Sciatic nerve (tissue), 2 donors: ENCODE measurements at places on chromosomes 1 and 21.
A peak's percentile ranks its signal among the peaks of the same experiment; 100 is the strongest.

DNA sequence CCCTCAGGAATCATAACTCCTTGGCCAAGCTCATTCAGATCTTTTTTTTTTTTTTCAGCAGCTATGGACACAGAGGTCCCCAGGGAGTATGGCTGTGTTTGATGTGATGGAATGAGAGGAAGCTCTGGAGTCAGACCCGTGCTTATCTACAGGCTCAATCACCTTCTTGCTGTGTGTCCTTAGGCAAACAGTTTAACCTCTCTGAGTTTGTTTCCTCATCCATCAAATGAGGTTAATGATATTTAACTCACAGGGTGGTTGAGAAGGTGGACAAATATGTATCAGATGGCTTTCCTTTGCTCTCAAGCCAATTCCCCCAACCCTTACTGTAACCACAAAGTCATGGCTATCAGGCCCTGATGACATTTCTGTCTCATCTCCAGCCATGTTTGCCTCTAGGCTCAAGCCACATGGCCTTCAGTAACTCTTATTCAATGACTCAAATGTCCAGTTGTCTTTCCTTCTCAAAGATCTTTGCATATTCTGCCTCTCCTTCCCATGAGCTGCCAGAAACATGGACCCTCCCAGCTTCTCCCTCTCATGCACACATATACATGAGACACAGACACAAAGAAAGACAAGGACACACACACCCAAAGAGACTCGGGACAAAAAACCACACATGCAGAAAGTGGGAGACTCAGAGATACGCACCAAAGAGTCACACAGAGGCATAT lies 303.5 kb upstream of the KAZN start:
- no peak for DNase-seq

GRCh38 chr1:219669042-219669441 lies 56.1 kb upstream of the ZC3H11B start:
- DNase-seq = no peak

GRCh38 chr1:36384542-36385409 lies 948 bp downstream of the STK40 start:
- peak; percentile 75 for DNase-seq

- no peak for DNase-seq
Observed at GRCh38 chr21:30232011-30232410, 16.1 kb upstream of the CLDN8 start.

GRCh38 chr1:68375919-68376318 lies 73.8 kb downstream of the RPE65 start:
- DNase-seq = no peak

- DNase-seq = no peak
Observed at GRCh38 chr1:208724079-208724478, 479.9 kb upstream of the PLXNA2 start.

DNA sequence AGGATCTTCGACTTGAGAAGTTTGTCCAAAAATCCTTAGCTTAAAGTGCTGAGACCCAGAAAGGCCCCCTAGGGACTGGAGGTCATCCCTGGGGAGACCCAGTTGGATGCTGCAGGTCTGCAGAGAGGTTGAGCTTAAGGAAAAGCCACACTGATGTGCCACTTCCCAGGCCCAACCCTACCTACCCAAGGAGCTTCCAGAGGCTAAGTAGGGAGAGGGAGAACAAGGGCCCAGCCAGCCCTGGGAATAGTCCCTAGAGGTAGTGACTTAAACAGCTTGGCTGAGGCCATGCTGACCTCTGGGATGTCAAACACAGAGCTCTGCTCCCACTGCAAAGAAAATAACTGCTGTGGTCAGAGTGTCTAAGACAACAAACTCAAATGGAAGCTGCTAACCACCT lies 693.7 kb downstream of the MATN1 start:
- DNase-seq = no peak

DNA sequence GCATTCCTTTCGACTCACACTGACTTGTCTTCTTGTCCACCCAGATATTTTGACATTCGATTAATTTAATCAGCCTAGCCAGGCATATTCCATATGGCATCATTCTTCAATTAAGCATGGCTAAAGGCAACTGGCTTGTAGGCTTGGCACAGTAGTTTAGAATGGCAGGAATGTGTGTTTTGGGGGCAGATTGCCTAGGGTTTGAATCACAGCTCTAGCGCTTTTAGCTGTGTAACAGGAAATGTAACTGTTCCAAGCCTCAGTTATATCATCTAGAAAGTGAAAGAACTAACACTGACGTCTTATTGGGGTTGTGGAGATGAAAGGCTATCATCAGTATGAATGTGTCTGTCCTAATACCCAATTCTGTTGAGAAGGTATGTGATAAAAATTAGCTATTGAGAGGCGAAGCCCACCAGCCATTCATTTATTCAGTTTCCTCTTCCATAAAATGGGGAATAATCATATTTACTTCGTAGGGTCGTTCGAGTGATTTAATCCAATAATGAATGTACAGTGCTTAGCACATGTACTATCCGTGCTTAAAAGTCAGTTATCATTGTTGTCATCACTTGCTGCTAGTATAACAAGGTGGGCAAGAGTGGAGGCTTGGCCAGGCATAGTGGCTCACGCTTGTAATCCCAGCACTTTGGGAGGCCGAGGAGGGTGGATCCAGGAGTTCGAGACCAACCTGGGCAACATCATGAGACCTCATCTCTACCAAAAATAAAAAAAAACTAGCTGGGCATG lies 41.6 kb upstream of the GRHL3 start:
- DNase-seq = no peak

GRCh38 chr1:212473729-212474128 lies 41.0 kb downstream of the NENF start:
- no peak for DNase-seq

GRCh38 chr1:33152685-33153432 lies 29.0 kb downstream of the TRIM62 start:
- peak; percentile 68 for DNase-seq

- no peak for DNase-seq
Observed at GRCh38 chr1:168907053-168907452, 178.0 kb upstream of the DPT start.

DNA sequence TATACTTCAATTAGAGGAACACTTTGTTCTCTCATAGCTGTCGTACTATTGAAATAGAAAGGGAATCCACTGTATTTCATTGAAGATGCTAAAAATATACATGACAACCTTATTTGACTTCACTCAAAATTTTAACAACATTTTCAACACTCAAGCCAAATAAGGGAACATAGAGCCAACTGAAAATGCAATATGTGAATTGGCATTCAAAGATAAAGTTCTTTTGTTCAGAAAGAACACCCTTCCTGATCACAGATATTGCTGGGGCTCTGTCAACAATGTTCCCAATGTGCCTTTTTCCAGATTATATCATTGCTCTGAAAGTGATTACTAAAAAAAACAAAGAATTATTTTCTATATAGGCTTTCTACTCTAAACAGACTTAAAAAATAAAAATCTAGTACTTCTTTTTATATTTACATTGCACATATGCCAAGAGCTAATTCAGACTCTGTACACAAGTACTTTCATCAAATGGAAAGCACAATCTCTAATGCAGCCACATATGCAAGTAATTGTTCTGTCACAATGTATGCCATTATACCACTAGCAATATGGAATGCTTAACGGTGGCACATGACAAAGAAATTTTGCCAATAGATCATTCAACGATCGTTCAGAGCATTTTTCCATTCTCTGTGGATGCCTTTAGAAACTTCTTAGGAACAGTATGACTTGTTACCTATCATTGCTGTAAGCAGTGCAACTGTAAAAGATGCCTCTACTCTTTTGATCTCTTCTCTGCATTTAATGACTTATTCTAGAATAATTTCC lies 171.0 kb downstream of the EIF4G3 start:
- DNase-seq = no peak

DNA sequence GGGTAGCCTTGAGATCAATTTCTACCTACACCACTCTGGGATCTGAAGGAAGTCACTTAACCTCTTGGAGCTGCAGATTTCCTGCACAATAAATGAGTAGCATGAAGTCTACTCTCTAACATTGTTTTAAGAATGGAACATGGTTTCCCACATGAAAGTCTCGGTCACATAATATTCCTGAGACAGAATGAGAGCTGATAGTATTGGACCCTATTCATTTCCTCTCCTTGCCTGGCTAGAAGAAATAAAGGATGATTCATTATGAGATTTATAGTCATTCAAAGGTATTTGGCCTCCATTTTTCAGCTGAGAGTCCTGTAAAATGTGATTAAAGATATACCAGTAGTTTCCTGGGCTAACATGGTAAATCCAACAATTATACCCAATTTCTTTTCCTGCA lies 56.7 kb downstream of the ARHGAP29 start:
- DNase-seq = no peak

GRCh38 chr1:185834371-185834905 lies 100.2 kb downstream of the HMCN1 start:
- DNase-seq = no peak

DNA sequence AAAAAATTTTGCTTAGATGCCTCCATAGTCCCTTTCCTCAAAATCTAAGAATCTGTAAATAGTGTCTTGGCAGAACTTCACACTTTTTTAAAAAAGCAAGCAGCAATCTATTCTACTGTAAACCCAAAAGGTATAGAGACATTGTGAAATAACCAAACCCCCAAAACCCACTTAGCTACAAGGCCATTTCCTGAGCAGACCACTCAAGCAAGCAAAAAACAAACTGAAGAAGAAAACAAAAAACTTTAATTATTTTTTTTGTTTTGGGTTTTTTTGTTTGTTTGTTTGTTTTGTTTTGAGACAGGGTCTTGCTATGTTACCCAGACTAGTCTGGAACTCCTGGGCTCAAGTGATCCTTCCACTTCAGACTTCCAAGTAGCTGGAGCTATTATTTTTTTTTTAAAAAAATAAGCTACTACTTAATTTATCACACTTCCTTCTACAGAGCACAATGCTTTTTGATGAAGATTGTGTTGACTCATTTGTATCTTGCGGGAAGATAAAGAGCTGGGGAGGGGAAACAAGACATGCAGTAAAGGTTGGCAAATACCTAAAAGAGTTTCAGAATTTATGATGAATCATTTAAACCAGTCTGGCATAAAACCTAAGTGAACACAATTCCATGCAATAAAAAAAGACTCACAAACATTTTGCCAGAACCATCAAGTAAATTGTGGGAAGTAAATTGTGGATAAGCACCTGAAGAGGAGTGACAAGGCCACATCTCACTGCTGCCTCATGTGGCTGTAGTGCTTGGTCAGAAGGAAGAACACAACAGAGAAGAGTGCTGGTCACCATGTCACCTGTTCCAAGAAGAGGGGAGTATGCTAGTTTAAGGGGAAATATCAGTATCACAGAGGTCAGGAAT lies 2.7 kb upstream of the PTPN22 start:
- no peak for DNase-seq

GRCh38 chr1:111990878-111991718 lies 1.6 kb upstream of the KCND3 start:
- DNase-seq = peak; percentile 77

DNA sequence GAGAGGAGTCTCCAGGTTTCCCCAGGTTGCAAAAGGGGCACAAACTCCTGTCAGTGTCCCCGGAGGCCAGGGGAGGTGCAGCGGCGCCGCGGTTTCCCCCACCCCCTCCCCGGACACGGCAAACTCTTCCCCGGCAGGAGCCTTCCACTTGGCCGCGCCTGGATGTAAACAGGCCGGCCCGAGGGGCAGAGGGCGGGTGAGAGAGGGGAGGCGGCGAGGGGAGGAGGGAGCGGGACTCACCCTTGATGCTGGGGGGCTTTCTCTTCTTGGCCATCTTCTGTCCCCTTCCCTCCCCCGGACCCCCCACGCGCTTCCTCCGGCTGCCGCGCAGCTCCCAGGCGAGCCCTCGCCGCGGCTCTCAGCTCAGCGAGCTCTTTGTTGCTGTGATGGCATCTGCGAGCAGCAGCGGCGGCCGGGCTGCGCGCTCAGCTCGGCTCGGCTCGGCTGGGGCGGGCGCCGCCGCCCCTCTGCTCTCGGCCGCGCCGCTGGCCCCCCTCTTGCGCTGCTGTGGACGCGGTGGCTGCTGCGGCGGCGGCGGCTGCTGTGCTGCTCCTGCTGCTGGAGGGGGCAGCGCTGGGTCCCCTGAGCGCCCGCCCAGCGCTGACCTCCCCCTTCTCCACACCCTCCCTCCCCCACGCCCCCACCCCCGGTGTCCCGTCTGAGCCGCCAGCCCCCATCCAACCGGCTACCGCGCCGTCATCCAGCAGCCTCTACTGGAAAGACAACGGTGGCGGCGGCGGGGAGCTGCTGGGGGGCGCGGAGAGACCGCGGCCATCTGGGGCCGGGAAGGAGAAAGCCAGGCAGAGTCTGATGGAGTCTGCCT lies 4.9 kb upstream of the SLC44A5 start:
- DNase-seq = peak; percentile 53

DNA sequence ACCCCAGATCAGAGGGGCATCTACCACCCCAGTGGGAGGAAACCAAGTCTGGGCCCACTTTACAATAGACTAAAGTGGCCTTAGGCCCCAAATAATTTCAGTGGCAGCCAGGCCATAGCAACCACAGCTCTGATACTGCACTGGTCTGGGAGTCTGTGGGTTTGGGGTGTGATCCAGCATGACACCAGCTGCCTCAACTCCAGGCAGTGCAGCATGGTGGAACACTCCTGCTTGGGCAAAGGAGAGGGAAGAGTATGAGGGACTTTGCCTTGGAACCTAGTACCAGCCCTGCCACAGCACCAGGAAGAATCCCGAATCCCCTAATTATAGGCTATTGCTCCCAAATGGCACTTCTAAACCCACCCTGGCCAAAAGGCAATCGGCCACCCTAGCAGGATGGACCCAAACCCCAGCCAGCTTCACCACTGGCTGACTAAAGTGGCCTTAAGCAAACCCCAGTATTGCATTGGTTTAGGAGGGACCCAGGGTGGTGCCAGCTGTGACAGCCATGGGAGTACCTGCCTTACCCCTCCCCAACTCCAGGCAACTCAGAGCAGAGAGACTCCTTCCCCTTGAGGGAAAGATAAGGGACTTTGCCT lies 47.1 kb downstream of the PACC1 start:
- DNase-seq = no peak

- DNase-seq = no peak
Observed at GRCh38 chr1:86754265-86754974, 50.0 kb downstream of the SH3GLB1 start.

GRCh38 chr1:197197430-197197997 lies 51.0 kb upstream of the ASPM start:
- DNase-seq = no peak

DNA sequence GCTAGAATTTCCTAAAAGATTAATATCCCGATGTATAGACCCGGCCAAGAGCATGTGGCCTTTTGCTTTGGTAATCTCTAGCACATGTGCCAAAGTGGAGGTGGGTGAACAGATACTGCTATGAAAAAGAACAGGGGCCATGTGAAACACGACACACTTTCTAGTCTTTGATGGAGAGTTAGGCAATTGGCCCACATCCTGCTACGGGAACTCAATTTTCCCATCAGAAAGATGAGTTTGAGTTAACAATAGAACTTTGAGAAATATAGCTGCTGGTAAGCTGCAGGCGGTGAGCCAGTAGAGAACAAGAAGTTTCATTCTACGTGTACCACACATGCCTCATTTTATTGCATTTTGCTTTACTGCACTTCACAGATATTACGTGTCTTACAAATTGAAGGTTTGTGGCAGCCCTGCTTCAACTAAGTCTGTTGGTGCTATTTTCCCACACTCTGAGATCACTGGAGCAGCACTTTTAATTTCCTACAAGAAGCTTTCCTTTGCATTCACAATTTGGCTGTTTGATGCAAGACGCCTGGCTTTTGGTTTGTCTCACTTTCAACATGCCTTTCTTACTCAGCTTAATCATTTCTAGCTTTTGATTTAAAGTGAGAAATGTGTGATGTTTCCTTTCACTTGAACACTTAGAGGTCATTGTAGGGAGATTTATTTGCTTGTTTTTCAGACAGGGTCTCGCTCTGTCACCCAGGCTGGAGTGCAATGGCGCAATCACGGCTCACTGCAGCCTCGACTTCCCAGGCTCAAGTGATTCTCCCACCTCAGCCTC lies 46.3 kb downstream of the HTR6 start:
- DNase-seq = no peak
